Thyroid gland (tissue), 4 donors: ENCODE measurements at places on chromosomes 6 and 20.

DNA sequence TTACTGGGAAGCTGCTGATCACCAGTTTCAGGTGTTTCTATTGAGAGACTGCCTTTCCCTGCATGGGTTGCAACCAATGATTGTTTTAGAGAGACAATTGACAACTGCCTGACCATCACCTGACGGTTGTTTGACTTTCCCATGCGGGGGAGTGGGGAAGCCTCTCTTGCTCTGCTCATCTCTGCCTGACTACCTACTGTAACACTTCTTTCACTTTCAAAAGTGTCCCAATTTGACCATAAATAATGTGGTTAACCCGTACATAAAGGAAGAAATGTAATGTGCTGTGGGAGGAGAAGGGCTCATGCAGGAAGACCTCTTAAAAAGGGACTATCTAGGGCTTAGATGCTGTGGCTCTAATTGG, 122.1 kb upstream of the PHACTR1 start:
- no peak for DNase-seq

- DNase-seq, result no peak
Observed at GRCh38 chr20:2937902-2938301, 64.6 kb downstream of the PTPRA start.

- no peak for DNase-seq
Observed at GRCh38 chr6:157884756-157885155, 61.7 kb downstream of the SNX9 start.

- DNase-seq, result no peak
Observed at GRCh38 chr6:17585766-17586490, 14.2 kb upstream of the FAM8A1 start.

DNA sequence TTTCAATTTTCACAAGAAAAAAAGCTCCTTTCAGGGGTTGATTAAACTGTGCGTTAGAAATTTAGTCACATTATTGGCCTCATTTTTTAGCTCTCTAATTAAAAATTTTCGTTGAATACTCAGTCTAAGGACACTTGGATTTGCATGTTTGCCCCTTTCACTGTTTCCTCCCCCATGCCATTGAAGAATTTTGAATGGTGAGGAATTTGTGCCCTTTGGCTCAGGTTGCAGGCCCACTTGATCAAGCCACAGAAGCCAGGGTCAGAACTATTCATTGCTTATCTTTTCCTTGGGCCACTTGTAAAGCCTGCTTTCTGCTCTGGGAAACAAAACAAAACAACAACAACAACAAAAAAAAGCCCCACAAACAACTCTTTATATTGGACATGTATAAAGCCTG, 12.2 kb downstream of the LIN28B start:
- no peak for DNase-seq

DNA sequence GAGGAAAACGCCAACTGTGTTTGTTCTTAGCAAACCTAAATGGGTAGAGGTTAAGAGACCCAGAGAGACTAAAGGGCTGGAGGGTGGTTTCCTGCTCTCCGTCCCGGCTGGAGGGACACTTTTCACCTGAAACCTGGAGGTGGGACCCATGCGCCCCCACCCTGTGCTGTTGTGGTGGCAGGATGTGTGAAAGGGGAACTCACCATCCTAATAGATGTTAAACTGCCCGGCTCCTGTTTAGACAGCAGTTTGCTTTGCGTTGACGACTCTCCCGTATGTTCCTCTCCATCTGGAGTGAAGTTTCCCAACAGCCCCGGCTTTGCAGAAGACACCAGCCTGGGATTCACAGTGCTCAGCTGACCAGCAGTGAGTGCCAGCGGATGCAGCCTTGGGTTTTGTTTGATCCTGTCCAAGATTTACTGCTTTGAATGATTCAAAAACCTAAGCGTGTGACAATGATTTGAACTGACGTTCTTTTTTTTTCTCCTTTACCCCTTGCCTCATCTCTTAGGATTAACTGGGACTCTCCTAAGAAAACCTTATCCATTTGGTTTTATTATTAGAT, 66.0 kb downstream of the CDH4 start:
- no peak for DNase-seq
